Stimulated activated CD8-positive, alpha-beta memory T cell treated with anti-CD3 and anti-CD28 coated beads, Interleukin-2, amount 100 ng/mL, for 48 hours (primary cell): ENCODE measurements at places on chromosomes 4 and X.
A peak's percentile ranks its signal among the peaks of the same experiment; 100 is the strongest.

DNA sequence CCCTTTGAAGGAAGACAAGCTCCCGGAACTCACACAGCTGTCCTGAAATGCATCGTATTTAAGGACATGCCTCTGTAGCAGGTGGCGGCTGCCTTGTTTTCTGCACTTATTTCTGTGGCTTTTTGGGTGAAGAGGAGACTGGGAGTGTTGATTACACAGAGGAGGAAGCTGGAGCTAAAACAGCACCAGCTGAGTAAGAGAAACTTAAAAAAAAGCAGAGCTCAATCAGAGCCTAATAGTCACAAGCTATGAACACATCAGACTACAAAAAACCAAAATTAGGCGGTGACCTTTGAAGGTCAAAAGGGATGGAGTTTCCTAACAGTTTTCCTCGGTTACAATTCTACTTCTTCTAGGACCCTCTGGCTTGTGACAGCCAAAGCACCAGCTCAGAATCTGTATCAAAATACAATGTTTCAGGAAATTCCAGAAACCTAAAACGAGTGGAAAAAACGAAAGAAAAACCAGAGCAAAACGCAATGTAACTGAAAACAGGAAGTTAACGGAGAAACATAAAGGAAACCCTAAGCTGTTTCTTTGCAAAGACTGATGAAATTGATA, 13.5 kb downstream of the PRKX start:
- no peak for DNase-seq

- no peak for DNase-seq
Measured at GRCh38 chr4:100278567-100278966, 88.3 kb upstream of the DDIT4L start.

- no peak for DNase-seq
Measured at GRCh38 chr4:55437356-55437796, 41.6 kb downstream of the TMEM165 start.

DNA sequence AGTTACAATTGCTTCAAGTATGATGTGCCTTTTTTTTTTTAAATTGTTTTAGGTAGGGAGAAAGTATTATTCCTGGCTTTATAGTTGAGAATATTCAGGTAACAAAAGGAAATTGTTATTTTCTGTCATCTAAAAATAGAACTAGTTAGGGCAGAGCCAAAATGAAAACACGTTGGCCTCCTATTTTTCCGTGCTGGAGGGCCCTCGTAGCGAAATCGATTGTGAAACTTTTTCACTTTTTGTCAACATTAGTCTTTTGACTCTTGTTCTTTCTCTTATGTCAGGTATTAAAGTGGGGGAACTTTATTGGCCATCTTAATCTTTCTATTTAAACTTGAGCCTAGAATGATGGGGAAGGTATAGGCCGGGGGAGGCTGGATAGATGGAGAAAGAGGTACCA, 104.9 kb downstream of the ARHGAP10 start:
- no peak for DNase-seq

- DNase-seq: no peak
Measured at GRCh38 chr4:20890761-20891160, 190.5 kb downstream of the PACRGL start.

DNA sequence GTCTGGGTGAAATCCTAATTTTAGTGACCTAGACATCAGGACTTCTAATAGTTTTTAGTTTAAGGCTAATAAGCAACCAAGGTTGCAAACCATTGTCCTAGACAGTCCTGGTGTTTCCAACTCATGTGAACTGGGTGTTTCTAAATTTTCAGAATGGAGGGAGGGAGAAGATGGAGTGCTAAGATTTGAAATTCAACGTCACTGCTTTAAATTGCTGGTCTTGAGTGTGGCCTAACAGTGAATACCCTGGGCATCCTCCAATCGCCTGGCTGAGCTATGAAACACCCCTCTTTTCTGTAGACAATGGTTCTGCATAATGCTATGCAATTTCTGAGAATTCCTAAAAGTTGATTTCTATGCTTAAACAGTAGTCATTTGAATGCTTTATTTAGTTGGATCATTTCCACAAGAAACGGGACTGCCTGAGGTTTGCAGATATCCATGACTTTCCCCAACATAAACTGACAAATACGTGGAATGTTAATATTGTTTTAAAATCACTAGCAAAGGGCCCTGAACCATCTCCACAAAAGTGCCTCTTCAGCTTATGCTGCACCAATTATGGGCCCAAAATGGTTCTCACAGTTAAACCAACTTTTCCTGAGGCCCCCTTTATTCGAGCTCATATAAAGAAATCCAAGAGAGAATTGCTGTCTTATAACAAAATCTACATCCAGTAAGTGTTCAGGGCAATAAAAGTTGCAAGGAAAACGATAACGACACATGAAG, 1.1 kb downstream of the FBXL5 start:
- no peak for DNase-seq

DNA sequence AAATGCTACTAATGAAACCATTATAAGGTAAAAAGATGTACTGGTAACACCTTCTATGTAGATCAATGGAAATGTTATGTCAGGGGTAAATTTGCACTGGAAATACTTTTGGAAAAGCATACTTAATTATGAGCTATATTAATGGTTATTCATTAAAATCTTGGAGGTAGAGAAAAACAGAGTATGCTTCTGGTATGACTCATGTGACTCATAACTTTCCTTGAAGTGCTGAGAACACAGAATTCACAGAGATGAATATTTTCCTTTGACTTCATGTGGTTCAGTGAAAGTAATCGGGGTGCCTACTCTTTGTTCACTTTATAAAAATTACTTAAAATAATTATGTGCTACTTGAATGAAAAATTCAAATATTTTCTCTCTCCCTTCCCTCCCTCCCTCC, 254.2 kb downstream of the KCTD8 start:
- no peak for DNase-seq

DNA sequence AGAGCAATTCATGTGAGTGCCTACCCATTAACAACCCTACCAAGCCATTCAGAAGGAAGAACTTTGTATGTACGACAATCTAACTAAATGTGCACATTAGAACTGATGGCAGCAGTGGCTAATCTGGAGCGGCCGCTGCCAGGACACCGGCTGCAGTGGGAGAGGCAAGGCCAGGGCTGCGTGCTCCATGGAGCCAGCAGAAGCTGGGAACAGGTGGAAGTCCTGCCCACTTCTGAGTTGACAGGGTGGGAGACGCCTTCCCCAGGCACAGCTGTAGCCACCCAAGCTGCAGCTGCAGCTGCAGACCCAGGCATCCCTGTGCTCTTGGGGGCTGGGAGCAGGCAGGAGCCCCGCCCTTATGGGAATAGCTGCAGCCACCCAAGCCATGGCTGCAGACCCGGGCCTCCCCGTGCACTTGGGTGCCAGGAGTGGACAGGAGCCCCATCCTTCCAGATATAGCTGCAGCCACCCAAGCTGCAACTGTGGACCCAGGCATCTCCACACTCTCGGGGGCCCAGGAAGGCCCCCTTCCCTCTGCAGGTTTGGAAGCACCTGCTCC, 79.1 kb upstream of the DDX60 start:
- no peak for DNase-seq

DNA sequence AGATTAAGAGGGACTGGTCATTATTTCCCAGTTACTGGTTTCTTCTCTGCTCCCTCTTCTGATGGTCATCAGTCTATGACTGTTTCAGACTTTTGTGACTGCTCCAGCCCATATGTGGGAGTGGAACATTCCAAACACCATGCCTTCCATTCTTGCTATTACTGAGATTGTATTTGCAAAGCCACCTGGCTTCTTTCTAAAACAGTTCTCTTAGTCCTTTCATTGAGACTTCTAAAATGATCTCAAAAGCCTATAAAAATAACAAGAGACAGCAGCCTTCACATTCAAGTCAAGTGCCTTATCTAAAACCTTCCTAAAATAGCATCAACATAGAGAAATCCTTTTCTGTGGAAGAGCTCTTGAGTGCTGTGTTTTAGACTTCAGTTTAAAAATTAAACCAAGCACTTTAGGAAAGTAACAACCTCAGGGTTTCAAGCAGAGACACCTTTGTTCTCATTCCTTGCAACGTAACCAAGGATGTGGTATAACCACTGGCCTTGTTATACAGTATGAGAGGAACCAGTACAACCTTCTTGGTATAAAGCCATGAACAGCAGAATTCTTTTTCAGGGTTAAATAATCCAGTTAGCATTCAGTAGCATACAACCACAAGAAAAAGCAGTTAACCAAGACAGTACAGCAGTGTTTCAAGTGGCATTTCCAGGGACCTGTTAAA, 97.1 kb downstream of the NFKB1 start:
- DNase-seq: no peak

DNA sequence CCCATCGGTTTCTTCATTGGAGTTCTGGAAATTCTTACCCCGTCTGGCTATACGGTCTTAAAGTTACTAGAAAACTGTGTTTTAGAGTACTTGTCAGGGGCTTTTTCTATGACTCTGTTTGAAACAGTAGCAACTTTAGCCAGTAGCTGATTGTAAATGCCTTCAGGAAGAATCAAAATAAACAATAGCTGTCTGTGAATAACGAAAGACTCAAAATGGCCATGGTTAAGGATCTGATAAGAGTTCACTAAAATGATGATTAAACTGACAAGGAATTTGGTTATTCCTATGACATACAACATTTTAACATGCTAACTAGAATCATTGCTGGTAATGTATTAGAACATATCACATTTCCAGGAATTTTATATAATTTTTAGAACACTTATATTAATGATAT, 191.0 kb downstream of the EVC2 start:
- DNase-seq: no peak

DNA sequence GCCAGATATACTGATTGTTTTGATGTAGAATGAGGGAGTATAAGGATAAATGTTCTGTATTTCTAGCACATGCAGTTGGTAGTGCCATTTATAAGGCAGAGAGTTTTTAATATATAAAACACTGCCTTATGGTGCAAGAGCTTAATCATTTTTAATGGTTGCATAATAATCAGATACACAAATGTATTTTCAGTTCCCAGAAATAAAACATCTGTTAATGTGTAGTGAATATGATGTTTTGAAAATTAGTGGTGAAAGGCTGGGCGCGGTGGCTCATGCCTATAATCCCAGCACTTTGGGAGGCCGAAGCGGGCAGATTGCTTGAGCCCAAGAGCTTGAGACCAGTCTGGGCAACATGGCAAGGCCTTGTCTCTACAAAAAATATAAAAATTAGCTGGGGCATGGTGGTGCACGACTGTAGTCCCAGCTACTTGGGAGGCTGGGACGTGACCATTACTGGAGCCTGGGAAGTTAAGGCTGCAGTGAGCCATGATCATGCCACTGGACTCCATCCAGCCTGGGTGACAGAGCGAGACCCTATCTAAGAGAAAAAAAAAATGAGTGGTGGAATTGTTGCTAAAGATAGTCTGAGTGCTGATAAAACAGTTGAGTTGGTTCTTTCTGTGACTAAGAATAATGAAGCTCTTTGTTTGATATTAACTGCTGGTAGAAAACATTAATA, 29.3 kb downstream of the CLCN3 start:
- no peak for DNase-seq

DNA sequence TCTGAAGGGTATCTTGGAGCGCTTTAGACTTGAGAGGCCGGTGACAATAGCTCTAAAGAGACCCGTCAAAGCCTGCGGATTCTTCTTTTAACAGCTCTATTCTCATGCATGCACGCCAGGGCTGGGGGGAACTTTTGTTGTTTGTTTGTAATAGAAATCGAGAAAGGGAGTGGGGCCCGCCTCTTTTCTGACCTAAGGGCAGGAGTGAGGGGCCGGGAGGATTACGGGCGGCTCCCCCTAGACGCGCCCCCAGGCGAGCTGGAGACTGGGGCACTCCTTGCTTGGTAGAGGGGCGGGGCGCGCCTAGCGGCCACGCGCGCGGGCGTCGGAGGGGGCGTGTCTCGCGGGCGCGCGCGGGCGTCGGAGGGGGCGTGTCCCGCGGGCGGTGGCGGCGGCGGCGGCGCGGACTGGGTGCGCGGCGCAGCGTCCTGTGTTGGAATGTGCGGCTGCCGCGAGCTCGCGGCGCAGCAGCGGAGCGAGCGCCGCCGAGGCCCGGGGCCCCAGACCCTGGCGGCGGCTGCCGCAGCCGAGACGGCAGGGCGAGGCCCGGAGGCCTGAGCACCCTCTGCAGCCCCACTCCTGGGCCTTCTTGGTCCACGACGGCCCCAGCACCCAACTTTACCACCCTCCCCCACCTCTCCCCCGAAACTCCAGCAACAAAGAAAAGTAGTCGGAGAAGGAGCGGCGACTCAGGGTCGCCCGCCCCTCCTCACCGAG, at the start of gene REST:
Gene REST (plus strand): TSS at position 412 of the 717 bp plus-strand sequence. CDS start 2,739 bp downstream, outside the sequence.
- peak; percentile 64 for DNase-seq

DNA sequence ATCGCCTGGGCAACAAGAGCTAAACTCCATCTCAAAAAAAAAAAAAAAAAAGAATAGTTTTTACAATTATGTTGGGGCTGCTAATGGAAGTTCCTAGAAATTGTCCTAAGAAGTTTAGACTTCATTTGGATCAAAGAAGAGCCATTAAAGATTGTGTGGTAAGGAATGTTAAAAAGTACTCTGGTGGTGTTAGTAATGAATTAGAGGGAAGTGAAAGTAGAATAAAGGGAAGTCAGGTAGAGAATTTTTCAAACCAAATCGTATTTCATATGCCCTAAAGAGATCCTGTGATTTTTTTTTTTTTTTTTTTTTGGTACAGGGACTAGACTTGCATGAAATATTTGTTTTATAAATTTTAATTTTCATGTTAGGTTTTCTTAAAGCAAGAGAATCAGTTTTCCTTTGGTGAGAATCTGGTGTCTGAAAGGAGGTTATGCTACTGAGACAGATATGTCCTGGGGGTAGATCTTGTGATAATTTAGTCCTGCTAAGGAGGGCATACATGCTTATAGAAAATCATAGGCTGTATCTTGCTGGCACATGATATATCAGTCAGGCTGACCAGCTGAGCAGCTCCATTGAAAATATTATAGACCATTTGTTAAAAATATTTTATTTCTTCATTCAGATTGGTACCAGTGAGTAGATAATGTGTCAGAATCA, 10.7 kb downstream of the SEC24B start:
- no peak for DNase-seq
